NCI-H1930 (cell line): ENCODE measurements at places on chromosomes 12 and 14.
A peak's percentile ranks its signal among the peaks of the same experiment; 100 is the strongest.

DNA sequence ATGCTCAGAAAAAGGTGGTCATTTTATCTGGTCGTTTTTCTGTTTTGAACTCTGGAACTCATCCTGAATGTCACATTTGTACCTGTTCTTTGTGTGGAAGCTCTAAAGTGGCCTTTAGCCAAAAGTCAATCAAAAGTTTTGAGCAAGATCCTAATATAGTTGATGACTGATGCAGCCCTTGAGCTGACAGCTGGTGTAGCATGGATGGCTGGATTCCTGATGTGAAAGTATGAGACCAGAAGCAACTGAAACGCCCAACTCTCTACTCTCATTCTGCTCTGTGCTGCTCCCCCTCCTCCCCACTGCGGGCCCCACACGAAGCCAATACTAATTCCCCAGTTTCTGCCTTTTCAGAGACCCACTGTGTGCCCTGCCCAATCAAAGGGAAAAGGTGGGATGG lies 10.3 kb upstream of the MYH7 start:
- no peak for DNase-seq

DNA sequence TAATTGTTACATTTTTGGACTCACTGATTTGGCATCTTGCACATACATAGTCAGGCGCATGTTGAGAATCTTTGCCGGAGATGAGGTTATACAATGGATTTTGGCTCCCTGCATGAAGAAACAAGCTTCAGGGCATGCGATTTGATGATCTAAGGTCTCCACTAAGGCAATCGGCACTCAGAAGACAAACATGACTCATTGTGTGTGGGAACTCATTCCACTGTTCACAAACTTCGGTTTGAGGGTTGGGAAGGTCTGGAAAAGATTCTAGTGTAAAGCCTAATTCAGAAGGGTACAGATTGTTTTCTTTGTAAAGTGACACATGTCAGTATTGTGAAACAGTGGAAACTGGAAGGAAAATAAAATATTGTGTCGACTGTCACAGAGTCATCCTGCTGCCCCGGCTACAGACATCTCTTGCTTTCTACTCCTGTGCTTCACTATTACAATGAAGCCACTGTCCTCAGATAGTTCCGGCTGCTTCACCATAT lies 192.6 kb upstream of the HMGA2 start:
- DNase-seq, result no peak

DNA sequence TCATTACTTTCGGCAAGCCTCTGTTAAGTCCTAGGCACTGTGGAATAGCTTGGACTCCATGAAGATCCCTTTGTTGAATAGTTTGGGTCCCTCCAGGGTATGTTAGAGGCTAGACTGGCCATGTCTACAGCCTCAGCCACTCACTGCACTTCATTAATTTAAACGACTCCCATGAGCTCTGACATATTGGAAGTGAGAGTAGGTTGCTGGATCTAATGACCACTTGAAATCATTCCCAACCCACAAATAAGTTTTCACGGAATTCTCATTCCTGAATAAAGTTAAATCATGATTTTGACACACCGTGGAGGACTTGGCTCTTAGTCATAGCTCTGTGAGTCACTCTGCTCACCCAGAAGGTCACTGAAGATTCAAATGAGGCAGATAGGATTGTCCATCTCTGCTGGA lies 21.4 kb upstream of the APPL2 start:
- no peak for DNase-seq

- no peak for DNase-seq
Observed at GRCh38 chr14:59787045-59787674, 83.4 kb downstream of the RTN1 start.

- DNase-seq, result no peak
Observed at GRCh38 chr12:6297170-6297569, 13.3 kb upstream of the PLEKHG6 start.

DNA sequence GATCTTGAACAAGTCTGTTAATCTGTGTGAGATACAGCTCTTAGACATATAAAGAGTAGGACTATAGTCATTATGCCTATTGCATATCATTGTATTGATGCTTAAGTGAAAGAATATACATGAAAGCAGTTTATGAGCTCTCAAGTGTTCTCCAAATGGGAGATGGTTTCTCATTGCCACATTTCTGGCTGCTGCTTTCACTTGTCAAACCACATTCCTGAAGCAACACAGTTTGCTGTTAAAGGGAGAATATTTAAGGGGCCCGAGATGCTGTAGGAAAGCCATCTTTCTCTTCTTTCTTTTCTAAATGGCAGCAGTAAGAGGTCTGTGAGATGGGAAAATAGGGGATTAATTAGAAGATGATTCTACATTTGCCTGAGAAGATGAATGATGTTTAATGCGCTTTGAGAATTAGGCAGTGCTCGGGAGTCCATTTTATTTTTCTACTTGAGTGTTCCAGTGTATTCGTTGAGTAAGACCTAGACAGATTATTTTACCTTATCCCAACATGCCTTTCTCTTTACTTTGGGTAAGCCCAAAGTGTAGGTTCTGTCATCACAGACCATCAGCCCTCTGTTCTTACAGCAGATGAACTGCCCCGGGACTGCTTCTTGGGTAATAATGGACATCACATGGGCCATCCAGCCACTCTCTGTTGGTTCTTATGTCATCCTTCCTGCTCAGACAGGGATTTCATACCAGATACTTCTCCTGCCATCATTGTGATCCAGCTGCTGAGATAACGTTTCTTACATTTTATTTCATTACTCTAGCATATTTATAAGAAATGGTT lies 35.6 kb downstream of the ANO4 start:
- no peak for DNase-seq

DNA sequence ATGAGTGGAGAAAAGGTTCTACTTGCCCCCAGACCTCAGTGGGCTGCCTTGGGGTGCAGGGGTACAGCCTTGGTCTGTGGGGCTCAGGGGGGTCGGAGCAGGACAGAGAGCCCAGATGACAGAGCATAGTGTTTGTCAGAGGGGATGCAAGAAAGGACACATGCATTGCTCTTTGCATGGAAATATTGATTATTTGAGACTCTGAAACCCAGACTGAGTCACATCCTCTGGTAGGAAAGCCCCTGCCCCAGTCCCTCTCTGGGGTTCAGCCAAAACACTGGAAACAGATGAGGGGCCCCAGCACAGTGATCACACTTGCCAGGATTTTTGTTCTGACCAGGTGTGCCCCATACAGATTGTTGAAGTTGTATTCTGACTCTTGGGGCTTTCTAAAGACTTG lies 1094.4 kb downstream of the BCL11B start:
- no peak for DNase-seq

DNA sequence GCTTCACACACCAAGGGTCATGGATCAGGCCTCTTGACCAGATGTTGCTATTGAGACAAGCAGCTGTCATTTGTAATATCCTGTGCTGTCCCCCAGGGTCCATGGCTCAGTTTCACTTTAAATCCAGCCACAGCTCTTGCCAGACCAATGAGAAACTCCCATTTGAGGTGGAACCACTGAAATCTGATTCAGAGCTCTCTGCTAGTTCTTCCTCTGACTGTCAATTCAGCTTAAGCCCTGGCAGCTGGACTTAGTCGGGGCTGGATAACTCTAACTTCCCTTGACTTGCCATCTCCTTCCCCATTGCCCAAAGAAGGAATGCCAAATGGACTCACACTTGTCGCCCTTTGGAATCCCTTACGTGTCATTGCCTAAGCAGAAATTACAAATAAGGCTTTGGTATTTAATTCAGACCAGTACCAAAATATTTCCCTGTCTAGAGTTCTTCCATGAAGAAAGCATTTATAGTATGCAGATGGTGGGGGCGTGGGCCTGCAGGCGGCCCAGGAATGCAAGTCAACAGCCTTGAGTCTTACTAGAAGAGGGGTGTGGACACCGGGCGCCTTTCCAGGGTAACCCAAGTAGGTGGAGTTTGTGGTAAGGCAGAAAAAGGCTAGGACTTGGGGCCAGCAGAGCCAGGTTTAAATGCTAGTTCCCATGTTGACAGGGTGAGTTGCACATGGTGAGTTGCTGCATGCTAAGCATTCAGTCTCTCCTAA lies 96.9 kb upstream of the TMPO start:
- no peak for DNase-seq

GRCh38 chr14:52936437-52936836 lies 14.4 kb downstream of the FERMT2 start:
- no peak for DNase-seq

DNA sequence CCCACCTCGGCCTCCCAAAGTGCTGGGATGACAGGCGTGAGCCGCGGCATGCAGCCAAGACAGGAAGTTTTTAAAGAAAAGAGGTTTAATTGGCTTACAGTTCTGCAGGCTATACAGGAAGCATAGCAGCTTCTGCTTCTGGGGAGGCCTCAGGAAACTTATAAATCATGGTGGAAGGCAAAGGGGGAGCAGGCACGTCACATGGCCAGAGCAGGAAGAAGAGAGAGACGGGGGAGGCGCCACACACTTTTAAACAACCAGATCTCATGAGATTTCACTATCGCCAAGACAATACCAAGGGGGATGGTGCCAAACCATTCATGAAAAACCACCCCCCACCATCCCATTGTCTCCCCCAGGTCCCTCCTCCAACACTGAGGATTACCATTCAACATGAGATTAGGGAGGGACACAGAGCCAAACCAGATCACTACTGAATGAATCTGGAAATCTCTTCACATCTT lies 14.1 kb downstream of the CCDC63 start:
- no peak for DNase-seq

DNA sequence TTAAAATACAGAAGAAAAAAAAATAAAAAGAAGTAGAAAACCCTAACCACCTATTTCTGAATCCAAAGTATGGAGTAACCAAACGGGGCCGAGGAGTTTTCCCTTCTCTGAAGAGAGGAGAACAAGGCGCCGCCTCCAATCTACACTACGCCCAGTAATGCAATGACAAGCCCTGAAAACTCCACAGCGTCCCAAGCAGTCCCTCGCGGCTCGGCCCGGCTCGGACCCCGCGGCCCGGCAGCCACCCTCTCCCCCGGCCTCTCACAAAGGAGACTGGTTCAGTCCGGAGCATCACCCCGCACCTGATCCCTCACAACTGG lies 371 bp downstream of the CHD8 start:
- DNase-seq, result no peak

DNA sequence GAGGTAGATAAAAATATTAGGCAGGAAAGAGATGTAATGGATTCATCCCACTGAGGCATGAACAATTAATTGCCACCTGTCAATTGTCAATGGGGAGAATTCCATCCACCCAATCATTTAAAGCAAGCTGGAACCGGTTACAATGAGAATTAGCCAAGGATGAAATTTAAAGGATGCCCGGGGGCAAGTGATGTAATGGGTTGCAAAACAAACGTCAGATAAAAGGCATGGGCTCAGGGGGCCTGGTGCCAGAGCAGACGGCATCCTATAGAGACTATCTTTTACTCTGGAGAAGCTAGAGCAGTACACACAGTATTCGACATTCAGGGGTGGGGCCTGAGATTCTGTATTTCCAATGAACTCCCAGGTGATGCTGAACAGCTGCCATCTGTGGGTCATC lies 80.5 kb upstream of the ZFP36L1 start:
- no peak for DNase-seq

DNA sequence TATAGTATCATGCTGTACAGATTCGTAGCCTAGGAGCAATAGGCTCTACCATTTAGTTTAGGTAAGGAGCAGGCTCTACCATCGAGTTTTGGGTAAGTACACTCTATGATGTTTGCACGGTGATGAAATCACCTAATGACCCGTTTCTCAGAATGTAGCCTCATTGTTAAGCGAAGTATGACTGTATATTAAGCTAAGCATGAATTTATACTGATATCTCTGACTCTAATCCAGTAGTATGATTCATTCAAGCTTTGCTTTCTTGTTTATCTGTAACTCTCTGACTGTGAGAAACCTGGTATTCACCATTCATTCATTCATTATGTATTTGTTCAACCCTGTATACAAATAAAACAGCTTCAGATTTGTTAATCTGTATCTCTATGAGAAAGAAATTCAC lies 283.9 kb upstream of the PRICKLE1 start:
- no peak for DNase-seq

DNA sequence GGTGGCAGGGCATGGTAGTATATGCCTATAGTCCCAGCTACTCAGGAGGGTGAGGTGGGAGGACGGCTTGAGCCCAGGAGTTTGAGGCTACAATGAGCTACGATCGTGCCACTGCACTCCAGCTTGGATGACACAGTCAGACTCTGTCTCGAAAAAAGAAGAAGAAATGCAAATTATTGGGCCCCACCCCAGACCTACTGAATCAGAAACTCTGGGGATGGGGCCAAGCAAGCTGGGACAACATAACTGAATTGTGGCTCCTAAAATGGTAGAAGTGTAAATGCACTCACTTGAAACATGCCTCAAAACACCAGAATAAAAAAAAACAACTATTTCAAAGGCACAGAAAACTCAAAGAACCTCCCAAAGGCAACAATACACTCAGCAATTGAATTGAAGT lies 37.0 kb downstream of the CIT start:
- no peak for DNase-seq

- no peak for DNase-seq
Observed at GRCh38 chr14:104476437-104476836, 103.1 kb upstream of the C14orf180 start.

GRCh38 chr14:25485381-25485780 lies 435.4 kb upstream of the STXBP6 start:
- peak; percentile 60 for DNase-seq

GRCh38 chr12:11839091-11839641 lies 189.7 kb downstream of the ETV6 start:
- no peak for DNase-seq

DNA sequence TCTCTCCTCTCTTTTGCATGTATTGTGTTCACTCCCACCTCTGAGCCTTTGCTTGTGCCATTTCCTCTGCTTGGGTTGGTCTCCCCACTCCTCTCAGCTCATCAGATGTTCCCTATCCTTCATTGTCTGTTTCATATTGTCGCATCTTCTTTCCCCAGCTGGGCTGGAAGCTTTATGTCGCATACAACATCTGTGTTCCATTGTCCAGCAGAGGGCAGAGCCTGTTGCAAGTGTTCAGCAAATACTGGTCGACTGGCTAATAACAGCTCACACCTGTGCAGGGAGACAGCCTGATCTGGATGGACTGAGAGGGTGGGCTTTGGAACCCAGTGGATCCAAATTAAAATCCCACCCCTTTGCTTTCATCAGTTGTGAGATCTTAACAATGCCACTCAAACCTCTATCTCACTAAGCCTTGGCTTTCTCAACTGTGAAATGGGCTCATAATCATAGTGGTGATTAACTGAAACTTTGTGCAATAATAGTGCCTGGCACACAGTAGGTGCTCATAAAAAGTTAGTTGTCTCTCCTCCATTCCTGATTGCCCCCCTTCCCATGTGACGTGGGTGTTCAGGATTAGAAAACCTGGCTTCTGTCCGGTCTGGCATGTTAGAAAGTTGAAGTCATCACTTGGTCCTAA lies 75.8 kb downstream of the RIN3 start:
- no peak for DNase-seq

DNA sequence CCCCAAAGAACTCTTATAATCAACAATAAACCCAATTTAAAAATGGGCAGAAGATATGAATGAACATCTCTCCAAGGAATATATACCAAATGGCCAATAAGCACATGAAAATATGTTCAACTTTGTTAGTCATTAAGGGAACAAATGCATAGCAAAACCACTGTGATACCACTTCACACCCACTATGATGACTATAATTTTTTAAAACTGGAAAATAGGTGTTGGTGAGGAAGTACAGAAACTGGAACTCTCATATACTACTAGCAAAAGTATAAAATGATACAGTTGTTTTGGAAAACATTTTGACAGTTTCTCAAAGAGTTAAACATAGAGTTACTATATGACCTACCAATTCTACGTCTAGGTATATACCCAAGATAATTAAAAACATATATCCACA lies 9.4 kb upstream of the HEATR5A start:
- DNase-seq, result no peak

- DNase-seq, result no peak
Observed at GRCh38 chr12:66491853-66492252, 187.0 kb downstream of the GRIP1 start.
